Epithelial cell of esophagus (primary cell): ENCODE measurements at places on chromosomes 16 and 17.

DNA sequence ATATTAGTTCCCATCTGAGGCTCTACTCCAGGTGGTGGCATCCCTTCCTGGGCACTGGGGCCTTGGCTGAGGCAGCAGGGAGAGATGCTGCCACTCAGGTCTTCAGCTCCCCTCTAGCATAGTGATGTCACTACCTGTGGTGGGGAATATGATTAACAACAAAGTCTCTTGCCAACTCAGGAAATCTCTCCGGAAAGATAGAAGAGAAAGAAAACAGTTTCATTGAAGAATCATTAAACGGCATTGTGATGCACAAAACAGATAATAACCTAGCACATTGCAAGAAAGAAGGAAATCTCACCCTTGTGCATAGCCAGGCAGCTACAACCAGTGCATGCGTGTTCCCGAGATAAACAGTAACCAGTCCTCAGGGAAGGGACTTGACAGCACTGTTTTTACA is 12.2 kb upstream of the ZNF267 start:
- DNase-seq: no peak

- peak; percentile 92 for DNase-seq
Observed at GRCh38 chr16:11781773-11782172, 15.3 kb downstream of the ZC3H7A start.

GRCh38 chr16:10750793-10751192 is 7.2 kb downstream of the NUBP1 start:
- no peak for DNase-seq

- DNase-seq: no peak
Observed at GRCh38 chr16:84327926-84328505, 33.3 kb downstream of the WFDC1 start.

- DNase-seq: no peak
Observed at GRCh38 chr16:50270510-50271147, 4.3 kb downstream of the ADCY7 start.

- no peak for DNase-seq
Observed at GRCh38 chr16:19301931-19302330, 16.4 kb downstream of the CLEC19A start.

GRCh38 chr16:57949595-57950238 is 21.2 kb downstream of the CNGB1 start:
- DNase-seq: no peak

GRCh38 chr16:49338611-49339265 is 34.9 kb upstream of the C16orf78 start:
- DNase-seq: no peak

- DNase-seq: no peak
Observed at GRCh38 chr16:48852951-48853350, 243.0 kb upstream of the N4BP1 start.

GRCh38 chr17:18139949-18140348 is 31.4 kb downstream of the MYO15A start:
- DNase-seq: no peak

GRCh38 chr17:38896346-38896954 is 26.6 kb downstream of the LASP1 start:
- no peak for DNase-seq

- DNase-seq: no peak
Observed at GRCh38 chr16:72821185-72821950, 226.6 kb downstream of the ZFHX3 start.

DNA sequence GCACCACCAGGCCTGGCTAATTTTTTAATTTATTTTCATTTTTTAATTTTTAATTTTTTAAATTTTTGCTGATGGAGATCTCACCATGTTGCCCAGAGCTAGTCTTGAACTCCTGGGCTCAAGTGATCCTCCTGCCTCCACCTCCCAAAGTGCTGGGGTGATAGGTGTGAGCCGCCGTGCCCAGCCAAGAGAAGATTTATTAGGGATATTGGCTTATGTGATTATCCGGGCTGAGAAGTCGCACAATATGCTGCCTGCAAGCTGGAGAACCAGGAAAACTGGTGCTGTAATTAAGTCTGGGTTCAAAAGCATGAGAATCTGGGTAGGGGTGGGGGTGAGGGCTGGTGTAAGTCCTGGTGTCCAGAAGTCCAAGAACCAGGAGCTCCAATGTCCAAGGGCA is 2.5 kb upstream of the C16orf90 start:
- no peak for DNase-seq

GRCh38 chr17:11292491-11292890 is 51.5 kb downstream of the SHISA6 start:
- DNase-seq: no peak

DNA sequence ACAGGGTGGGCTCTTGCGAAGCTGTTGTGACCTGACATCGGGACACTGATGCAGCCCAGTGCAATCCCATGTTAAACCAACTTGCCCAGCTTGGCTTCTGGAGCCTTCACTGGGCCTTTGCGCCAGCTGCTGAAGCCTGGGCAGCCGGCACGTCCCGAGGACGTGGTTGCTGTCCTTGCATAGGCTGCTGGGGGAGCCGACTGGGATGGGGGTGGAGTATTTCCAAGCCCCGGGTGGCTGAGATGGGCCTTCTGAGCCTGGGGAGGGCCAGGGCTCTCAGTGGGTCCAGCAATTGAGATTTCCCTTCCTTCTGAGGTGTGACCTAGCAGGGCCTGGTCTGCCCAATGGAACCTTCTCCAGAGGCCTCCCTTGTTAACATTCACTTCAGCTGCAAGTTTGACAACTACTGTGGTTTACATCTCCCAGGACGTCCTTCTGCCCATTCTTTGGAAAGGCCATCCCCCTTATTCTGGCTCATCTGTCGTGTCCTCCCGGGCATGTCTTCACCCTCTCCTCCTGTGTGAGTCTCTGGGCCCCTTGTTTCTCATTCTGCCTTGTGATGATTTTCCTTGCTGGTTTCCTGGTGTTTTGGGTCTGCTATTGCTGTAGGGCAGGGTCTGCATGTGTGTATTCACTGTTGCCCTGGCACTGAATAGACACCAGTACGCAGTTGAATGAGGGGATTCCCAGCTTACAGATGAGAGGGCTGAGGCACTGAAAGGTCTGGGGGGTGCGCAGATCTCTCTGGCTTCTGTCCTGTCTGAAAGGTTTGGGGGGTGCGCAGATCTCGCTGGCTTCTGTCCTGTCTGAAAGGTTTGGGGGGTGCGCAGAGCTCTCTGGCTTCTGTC is 34.4 kb downstream of the HAPSTR1 start:
- no peak for DNase-seq
